ENCODE measurements at places on chromosomes 3 and 15.

- no peak for DNase-seq
These were observed 540 bp upstream of the KLHL40 start for GRCh38 chr3:42684632-42685362.

DNA sequence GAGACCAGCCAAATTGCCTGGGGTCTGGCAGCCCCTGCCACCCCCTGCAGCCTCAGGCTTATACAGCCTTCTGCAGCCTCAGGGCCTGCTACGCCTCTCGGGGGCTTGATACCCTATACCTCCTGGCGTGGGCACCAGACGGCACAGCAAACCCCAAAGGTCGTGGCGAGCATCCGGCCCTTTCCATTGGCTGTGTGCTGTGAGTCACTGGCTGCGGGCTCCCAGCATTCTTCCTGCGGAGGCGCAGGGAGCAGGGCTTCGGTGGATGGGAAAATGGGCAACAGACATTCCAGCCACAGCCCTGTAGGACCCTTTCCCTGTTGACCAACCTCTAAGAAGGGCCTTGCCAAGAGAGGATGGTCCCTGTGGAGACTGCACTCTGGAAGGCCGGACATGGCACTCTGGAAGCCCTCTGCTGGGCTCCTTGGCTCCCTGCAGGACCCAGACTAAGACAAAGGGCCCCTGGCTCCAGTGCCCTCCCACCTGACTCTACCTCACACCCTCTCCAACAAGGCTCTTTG, 59.6 kb downstream of the ITGA11 start:
- no peak for DNase-seq

DNA sequence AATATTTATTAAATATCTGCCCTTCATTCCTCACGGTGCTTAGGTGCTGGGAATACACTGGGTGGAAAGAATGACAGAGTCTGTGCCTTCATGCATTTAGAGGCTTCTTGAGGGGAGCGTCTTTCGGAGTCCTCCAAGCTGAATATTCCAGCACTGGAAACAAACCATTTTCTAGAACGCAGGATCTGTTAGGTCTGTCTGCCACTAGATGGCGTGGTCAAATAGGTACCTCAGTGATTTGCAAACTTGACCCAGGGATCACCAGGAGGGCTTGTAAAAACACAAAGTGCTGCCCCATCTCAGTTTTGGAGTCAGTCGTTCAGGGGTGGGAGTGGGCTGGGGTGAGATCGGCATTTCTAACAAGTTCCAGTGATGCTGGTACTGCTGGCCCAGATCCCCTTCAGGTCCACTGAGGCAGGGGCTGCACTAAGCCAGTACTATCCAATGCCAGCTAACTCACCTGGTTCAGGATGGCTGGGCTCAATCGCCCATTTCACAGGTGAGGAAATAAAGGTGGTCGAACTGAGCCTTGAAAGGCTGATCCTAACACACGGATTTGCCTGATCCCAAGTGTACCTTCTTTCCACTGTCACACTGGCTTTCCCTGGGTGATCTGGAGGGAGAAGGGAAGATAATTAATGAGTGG, 14.8 kb downstream of the ARNT2 start:
- no peak for DNase-seq

GRCh38 chr15:40334941-40335795, 5.6 kb downstream of the CCDC9B start:
- no peak for DNase-seq

DNA sequence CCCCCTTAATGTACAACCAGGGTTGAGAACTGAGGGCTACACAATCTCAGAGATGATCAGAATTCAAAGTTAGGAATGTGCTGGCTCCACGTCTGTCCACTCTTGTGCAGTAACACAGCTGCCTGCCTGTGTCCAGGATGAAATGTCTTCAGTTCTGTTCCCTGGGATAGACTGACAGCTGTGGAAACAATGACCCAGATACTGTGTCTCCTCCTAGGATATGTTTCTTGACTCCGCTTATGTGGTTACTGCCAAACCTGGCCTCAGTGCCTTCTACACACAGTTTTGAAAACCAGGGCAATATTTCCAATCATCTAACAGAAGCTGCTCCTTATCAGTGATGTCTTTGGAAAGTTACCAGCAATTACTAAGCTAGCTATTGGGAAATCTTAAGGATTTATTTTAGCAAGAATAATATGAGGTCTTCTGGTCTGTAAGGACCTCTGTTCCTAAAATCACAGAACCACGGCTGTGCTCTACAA, 67.6 kb downstream of the NOX5 start:
- no peak for DNase-seq

- no peak for DNase-seq
These were observed 11.7 kb downstream of the IQCF1 start for GRCh38 chr3:51891242-51892039.

- DNase-seq: no peak
These were observed 20.8 kb upstream of the ITGB5 start for GRCh38 chr3:124907957-124908356.

DNA sequence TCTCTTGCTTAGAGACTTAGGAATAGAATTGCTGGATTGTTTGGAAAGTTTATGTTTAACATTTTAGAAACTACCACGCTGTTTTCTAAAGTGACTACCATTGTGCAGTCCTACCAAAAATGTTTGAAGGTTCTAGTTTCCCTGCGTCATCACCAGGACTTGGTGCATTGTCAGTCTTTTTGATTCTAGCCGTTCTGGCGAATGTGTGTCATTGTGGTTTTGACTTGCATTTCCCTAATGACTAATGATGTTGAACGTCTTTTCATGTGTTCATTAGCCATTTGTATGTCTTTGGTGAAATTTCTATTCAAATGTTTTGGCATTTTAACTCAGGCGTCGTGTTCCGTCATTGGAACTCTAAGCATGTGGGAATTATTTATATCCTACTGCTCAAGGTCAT, 58.0 kb downstream of the CHD2 start:
- no peak for DNase-seq

- DNase-seq: no peak
These were observed 71.9 kb downstream of the SSR3 start for GRCh38 chr3:156483002-156483401.

DNA sequence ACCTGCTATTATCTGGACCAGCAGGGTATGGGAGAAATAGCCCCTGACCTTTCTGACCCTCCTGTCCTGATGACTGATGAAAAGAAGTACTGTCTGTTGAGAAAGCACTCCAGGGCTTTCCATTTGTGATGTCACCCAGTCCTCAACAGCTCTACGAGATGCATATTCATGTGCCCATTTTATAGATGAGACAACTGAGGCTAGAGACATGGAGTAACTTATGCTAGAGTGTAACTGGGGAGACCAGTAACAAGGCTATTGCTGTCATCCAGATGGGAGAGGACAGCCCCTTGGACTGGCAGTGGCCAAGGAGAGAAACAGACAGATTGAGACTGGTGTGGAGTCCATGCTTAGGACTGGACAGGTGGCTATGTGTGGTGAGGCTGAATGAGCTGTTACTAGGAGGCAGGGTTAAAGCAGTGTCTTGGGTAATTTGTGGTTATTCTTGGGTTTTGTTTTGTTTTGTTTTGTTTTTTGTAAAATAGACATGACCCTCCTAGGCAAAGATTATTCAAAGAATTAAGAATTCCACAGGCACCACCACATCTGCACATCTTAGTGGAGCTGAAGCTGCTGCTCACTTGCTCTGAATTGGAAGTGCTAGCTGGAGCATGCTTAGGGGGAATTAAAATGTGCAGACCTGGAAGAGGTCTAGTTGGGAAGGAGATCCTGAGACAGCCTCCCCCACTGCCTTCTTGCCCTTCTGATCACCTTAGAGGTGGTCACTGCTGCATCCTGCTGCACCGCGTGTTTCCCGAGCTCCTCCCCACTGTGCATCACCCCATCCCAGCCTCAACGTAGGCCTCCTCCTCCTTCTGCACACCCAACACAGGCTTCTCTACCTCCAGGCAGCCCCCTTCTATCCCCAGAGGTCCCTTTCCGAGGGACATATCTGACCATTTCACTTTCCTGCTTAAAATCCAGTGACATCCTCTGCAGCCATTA, 8.4 kb downstream of the HRH1 start:
- DNase-seq: no peak

DNA sequence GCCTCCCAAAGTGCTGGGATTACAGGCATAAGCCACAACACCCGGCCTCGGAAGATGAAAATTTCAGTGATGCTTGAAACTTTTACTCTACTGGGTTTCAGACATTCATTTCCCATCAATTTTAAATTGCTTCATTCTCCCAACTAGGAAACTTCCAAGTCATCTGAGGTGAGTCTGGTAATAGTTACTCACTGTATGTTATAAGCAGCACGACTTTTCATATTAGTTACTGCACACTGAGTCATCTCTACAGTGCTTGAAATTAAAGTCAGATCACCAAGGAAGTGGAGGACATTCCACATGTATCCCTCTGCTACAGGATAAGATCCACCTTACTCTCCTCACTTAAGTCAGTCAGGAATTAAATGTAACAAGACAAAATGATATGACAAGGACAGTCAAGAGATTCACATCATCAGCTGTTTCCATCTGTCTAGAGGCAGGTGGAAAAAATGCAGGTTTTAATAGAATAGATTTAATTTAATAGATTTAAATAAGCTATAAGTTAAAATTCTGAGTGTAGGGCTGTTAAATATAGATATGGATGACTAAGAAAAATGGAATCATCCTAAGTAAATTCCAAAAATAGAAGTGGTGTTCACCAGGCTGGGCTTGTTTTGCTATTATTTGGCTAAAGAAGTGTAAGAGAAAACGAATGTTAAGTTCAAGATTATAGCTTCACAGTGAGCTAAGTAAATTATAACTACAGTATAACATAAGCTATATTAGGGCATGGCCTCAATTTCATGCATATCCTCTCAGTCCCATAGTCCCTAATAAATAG, 104.4 kb downstream of the TMCO5A start:
- DNase-seq: no peak

- no peak for DNase-seq
These were observed 18.4 kb downstream of the PRKCI start for GRCh38 chr3:170240671-170241070.

GRCh38 chr15:48040166-48040817, 80.5 kb upstream of the SLC24A5 start:
- DNase-seq: no peak

Measured in stimulated activated CD4-positive, alpha-beta T cell treated with anti-CD3 and anti-CD28 coated beads, Interleukin-1b, Interleukin-23, amount 100 ng/mL, for 24 hours (primary cell).